IMR-90 (cell line): ENCODE measurements at places on chromosomes 13 and 19.

DNA sequence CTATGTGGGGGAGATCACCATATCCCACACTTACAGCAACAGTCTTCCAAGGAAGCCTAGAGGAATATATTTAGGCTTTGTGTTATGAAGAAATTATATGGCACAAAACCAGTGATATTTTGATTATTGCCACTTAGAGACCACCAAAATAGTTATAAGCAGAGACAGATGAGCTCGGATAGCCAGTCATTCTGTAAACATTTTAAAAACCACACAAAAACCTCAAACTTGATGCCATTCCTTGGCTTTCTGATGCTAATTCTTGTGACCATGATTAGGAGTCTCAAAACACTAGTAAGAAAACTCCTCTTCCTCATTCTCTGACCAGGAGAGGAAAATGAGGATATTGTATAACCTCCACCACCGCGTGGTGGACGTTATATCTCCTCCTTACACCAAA is 496.4 kb downstream of the FOXO1 start:
- no peak for DNase-seq

DNA sequence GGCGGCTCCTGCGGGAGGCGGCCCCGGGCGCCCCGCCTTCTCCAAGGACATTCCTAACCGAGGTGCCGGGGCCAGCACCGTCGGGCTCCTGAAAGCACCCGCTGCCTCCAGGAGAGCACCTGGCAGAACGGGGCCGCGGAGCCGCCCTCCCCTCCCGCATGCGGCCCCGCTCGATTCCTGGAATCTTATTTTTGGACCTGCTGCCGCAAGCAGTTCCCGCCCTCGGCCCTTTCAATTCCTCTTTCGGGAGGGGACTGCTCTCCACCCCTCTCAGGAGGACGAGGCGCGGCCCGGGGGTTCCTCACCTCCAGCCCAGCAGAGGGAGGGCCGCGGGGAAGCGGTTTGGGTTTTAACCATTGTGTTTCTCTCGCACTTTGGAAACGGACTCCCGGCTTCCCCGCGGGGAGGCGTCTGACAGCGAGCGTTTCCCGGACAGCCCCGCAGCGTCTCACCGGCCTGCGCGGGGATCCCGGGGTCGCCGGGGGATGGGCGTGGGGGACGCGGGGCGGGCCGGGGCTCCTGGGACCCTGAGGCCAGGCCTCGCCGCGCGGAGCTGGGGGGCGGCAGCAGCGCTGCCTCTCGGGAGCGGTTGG is 849 bp downstream of the GAS6 start:
- no peak for DNase-seq

DNA sequence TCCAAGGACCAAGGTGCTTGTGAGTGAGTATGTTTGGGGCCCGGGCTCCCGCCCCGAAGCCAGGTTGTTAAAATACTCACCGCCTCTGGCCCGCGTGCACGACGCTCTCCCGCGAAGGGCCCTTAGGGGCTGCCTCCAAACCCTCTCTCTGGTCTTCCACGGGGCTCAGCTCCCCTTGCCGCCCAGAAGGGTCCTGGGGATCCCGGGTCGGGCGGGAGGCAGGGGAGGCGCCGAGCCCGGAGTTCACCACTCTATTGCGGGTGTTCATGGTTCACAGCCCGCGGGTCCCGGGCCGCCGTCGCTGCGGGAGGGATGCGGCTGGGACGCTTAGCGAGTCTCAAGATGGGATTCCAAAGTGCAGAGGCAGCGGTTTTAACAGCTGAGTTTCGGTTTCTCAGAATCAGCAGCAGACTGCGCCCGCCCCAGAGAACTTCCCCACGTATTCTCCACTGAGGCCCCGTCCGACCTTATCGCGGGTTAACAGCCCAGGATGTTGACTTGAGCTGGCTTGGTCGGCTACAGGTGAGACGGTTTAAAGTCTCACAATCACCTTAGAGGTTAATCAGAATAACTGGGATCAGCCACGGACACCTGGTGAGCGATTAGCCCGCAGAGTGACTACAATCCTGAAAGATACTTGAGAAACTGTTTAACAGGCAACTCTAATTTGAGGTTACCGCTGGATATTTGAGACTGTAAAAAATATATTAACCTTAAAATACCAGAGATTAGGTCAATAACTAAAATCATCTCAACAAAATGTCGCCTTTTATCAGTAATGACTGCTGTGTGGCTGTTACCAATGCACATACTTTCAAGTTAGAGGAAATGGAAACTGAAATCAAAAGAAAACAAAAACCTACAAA is at the start of gene EPSTI1:
Gene EPSTI1, minus strand, starts transcription at position 344 of the 866 bp plus-strand sequence. Its CDS starts 76 bp downstream, at position 268.
- DNase-seq = peak; percentile 74

- no peak for DNase-seq
Measured at GRCh38 chr19:33722456-33723239, 74.0 kb upstream of the KCTD15 start.

- DNase-seq = no peak
Measured at GRCh38 chr19:19064098-19064722, 416 bp downstream of the SLC25A42 start.

DNA sequence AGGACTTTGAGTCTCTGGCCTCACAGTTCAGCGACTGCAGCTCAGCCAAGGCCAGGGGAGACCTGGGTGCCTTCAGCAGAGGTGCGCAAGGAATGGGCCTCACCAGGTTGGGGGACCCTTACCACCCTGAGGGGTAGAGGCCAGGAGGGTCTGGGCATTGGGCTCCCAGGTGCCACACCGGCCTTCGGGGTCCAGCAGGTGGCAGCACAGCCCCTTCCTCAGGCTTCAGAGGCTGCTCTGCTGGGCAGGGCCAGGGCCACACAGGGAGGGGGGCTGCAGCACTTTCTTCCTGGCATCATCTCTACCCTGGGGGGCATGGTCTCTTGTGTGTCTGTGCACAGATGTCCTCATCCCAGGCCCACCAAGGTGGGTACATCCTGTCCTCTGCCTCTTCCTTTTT is 12.9 kb downstream of the PIN1 start:
- no peak for DNase-seq

DNA sequence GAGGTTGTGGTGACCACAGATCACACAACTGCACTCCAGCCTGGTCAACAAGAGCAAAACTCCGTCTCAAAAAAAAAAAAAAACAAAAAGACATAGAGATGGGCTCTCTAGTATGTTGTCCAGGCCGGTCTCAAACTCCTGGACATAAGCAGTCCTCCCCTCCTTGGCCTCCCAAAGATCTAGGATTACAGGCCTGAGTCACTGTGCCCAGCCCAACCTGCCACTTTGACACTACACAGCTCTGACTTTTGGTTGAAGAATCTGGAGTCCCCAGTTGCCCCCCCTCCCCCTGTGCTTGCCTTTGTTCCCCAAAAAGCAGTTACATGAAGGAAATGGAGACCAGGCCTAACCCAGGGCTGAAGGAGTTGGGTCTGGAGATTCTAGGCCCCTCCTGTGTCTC is 12.9 kb downstream of the CARM1 start:
- DNase-seq = peak; percentile 77

GRCh38 chr13:46369506-46370277 is 17.4 kb downstream of the RUBCNL start:
- peak; percentile 68 for DNase-seq

- no peak for DNase-seq
Measured at GRCh38 chr13:76336889-76337844, 549.0 kb downstream of the KCTD12 start.

DNA sequence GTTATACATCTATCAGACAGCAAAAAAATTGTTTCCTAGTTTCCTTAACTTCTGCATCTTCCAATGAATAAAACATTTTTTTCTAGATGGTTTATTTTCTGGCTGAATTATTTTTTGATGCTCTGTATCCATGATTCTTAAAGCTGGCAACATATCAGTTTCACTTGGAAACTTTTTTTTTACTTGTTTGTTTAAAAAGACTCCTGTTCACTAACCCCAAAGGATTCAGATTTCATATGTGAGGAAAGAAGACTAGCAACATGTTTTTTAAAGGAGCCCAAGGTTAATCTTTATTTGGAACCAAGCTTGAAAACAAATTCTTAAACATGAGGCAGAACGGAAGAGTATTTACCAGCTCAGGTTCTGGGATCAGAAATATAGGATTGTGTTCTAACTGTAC is 632.3 kb downstream of the SLITRK6 start:
- no peak for DNase-seq

DNA sequence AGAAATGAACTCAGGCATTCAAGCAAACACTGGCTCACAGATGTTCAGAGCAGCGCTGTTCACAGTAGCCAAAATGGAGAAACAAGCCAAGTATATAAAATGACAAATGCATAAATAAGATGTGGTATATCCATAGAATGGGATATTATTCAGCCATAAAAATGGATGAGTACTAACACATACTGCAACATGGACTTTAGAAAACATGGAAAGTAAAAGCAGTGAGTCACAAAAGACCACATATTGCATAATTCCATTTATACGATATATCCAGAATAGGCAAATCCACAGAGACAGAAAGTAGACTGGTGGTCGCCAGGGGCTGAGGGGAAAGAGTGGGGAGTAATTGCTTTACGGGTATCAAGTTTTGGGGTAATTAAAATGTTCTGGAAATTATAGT is 6.6 kb downstream of the ZNF837 start:
- peak; percentile 32 for DNase-seq

GRCh38 chr19:55675661-55676354 is 782 bp downstream of the EPN1 start:
- no peak for DNase-seq

DNA sequence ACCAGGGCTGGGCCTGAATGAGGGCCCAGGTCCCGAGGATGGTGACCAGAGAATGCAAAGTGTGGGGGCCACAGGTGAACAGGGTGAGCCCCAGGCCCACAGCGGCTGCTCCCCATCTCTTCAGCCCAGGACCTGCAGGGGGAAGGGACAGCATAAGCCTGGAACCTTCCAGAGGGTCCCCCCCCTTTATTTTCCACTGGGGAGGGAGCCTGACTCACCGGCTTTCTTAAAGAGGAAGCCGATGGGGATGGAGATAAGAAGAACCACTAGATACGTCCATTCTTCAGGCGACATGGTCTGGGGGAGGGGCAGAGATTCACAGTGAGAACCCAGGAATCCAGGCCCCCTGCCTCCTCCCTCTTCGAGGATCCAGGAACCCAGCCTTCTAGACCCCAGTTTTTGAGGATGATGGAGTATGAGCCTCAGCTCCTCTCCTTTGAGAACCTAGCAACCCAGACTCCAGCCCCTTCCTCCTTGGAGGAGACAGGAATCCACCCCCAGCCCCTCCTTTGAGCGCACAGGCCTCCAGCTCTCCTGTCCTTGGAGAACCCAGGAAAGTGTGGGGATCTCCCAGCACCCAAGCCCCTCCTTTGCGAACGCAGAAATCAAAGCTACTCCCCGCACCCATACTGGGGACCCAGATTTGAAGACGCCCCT is 1.0 kb downstream of the MBOAT7 start:
- peak; percentile 61 for DNase-seq

DNA sequence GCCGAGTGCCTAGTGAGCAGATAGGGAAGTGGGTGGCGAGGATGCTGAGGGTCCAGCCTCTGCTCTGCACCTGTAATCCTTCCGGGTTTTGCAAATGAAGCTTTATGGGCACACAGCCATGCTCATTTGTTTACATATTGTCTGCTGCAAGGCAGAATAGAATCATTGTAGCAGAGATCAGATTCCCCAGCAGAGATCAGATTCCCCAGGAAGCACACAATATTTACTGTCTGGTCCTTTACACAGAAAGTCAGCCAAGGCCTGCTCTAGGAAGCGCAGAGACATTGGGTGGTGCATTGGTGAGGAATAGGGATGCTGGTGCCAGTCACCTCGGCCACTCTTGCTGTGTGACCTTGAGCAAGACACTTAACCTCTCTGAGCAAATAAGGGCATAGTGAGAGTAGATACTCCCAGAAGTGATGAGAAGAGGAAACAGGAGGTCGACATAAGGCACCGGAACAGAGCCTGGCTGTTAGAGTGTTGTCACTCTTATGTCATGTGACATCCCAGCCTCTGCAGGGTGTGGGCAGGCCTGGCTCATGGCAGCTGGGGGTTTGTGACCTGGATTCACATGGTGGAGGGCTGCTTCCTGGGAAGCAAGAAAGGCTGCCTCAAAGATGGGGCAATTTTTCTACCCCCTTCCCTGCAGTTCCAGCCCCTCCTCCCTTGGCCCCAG is 25.6 kb downstream of the CARM1 start:
- DNase-seq = peak; percentile 69

DNA sequence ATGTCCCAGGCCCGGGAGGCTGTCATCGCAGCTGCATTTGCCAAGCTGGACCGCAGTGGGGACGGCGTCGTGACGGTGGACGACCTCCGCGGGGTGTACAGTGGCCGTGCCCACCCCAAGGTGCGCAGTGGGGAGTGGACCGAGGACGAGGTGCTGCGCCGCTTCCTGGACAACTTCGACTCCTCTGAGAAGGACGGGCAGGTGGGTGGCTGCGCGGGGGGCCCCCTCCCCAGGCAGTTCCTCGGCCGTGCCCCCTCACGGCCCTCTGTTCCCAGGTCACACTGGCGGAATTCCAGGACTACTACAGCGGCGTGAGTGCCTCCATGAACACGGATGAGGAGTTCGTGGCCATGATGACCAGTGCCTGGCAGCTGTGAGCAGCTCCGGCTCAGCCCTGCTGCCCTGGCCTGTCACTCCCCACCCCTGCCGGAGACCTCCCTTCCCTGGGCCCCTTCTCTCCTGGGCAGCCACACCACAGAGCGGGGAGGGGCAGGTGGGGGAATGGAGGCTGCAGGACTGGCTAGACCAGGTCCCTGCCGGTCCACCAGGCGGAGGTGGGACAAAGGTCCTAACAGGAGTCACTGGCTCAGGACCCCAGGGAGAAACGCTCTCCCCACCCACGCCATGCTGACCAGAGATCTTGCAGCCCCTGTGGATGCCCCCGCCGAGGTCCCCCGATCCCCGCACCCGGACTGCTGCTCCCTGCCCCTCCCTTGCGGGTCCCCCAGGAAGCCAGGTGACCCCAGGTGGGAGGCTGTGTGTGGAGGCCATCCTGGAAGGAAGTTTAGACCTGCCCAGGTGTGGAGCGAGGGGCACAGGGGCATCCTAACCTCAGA is 1.1 kb downstream of the CAPS start:
- no peak for DNase-seq

DNA sequence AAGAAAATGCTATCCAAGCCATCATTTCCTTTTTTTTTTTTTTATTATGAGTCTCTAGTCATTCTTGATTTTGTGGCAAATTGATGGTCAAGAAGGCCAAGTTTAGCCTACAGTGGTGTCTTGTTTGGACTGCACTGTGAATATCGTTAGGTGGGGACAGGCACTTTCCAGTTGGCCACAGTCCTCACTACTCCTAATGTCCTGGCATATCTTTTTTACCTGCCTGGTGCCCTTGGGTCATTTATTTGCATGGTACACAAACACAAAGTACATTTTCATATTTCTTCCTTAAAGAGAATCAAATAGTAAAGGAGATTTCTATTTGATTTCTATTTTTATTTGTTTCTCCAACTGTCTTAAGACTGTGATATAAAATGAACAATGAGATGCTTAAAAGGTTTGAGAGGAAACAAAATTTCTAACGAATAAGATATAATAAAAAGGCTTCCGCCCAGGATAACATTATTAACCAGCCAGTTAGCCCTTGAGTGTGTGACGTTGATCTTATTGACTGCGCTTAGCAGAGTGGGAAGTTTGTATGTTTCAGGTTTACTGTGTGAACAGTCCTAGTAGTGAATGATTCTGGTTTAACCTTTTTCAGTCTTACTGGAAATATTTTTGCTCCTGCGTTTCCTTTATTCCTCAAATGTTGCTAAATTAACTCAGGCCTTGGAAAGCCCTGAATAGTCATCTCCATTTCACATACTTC is 312.0 kb downstream of the ATP8A2 start:
- DNase-seq = no peak

- peak; percentile 62 for DNase-seq
Measured at GRCh38 chr19:45677351-45678230, 9.6 kb downstream of the GIPR start.

GRCh38 chr13:112870737-112871287 is 98.2 kb upstream of the MCF2L start:
- no peak for DNase-seq

GRCh38 chr19:34997071-34997617 is 3.0 kb upstream of the GRAMD1A start:
- DNase-seq = no peak

GRCh38 chr19:13633109-13633508 is 126.8 kb upstream of the CACNA1A start:
- DNase-seq = peak; percentile 79
